ENCODE measurements at places on chromosomes 6 and 20. TPM values are rescaled to one million over a fixed set of nuclear protein-coding genes. Genes with fewer than 3 reads are reported as not detected.

LY6G6D gene
- polyA plus RNA-seq, result not detected

EYA2 gene
- not detected for polyA plus RNA-seq

HLA-DQB1 gene
- 246 TPM for polyA plus RNA-seq

RING1 gene
- 5.7 TPM for polyA plus RNA-seq

HTR1E gene
- not detected for polyA plus RNA-seq

TTK gene
- not detected for polyA plus RNA-seq

SCUBE3 gene
- polyA plus RNA-seq, result not detected

PPP1R14C gene
- not detected for polyA plus RNA-seq

GLP1R gene
- polyA plus RNA-seq, result not detected

TXLNB gene
- 0.04 TPM for polyA plus RNA-seq

RSPH9 gene
- 0.13 TPM for polyA plus RNA-seq

BMP6 gene
- not detected for polyA plus RNA-seq

FOXC1 gene
- not detected for polyA plus RNA-seq

RAET1E gene
- polyA plus RNA-seq, result not detected

SLC16A10 gene
- 0.15 TPM for polyA plus RNA-seq

TNFRSF21 gene
- 0.58 TPM for polyA plus RNA-seq

HSPA1L gene
- 0.57 TPM for polyA plus RNA-seq

GSTA5 gene
- not detected for polyA plus RNA-seq

MEI4 gene
- polyA plus RNA-seq, result not detected

C6orf163 gene
- not detected for polyA plus RNA-seq

NT5E gene
- 0.18 TPM for polyA plus RNA-seq

All from CD14-positive monocyte (primary cell).